ENCODE measurements at places on chromosomes 4 and X.

DNA sequence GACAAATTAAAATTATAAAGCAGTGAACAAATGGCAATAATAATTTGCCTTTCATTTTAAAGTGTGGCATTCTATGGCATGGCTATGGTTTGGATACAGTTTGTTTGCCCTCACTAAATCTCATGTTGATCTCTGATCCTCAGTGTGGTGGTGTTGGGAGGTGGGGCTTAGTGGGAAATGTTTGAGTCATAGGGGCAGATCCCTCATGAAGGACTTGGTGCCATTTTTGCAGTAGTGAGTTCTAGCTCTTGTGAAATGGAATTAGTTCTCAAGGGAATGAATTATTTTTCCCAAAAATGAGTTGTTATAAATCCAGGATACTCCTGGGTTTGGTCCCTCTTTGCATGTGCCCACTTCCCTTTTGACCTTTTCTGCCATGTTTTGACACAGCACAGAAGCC, 181.4 kb downstream of the AMELX start:
- no peak for DNase-seq

GRCh38 chrX:147675819-147676218, 235.9 kb upstream of the FMR1 start:
- DNase-seq: no peak

- DNase-seq: no peak
Observed at GRCh38 chr4:66613591-66613990, 931.7 kb downstream of the CENPC start.

DNA sequence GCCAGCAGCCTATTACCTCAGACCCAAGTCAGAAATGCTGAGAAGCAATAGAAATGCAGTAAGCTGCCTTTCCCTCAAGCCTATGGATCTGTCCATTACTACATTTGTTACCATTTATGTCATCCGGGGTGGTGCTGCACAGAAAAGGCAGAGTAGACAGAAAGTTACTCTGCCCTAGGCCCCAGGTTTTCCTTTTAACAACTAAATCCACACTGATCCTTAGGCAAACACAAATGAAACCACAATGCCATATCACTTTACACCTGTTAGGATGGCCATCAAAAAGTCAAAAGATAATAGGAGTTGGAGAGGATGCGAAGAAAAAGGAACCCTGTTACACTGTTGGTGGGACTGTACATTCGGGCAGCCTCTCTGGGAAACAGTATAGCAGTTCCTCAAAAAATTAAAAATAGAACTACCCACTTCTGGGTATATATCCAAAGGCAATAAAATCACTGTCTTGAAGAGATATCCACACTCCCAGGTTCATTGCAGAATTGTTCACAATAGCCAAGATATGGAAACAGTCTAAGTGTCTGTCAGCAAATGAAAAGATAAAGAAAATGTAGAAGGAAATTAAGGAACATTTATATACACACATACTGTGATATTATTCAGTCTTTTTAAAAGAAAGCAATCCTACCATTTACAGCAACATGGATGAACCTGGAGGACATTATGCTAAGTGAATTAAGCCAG, 186.3 kb downstream of the NWD2 start:
- DNase-seq: no peak
